ENCODE measurements at places on chromosomes 6 and 20.

- no peak for DNase-seq
Measured at GRCh38 chr6:12081771-12082170, 69.7 kb downstream of the HIVEP1 start.

DNA sequence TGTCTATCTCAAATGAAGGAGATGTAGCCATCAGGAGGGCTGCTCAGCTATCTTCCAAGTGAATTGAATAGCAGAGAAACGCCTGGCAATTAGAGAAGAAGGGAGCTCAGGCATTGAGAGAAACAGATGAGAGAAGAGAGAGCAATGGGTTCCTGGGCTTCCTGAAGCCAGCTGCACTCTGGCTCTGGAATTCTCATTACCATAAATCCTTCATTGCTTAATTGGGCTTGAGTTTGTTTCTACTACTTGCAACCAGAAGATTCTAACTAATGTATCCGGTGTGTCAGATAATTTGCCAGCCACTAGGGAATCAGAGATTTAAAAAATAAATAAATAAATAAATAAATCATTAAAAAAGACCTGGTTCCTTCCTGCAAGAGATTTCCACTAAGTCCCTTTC, 25.0 kb upstream of the CDKAL1 start:
- DNase-seq: no peak

DNA sequence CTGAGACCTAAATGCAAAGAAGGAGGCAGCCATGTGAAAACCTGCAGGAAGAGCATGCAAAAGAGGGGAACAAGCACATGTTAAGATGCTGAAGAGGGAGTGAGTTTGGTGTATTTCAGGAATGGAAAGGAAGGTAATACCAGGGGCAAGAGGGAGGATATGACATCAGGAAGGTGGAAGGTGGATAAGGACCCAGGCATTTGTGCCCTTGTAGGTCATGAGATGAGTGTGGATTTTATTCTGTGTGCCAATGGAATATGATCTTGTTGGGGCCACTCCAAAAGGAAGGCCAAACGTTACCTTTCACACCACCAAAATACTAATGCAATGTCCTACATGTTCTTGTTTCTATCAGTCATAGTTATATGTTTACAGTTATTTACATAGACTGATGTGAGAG, 17.2 kb upstream of the DOK5 start:
- DNase-seq: no peak

DNA sequence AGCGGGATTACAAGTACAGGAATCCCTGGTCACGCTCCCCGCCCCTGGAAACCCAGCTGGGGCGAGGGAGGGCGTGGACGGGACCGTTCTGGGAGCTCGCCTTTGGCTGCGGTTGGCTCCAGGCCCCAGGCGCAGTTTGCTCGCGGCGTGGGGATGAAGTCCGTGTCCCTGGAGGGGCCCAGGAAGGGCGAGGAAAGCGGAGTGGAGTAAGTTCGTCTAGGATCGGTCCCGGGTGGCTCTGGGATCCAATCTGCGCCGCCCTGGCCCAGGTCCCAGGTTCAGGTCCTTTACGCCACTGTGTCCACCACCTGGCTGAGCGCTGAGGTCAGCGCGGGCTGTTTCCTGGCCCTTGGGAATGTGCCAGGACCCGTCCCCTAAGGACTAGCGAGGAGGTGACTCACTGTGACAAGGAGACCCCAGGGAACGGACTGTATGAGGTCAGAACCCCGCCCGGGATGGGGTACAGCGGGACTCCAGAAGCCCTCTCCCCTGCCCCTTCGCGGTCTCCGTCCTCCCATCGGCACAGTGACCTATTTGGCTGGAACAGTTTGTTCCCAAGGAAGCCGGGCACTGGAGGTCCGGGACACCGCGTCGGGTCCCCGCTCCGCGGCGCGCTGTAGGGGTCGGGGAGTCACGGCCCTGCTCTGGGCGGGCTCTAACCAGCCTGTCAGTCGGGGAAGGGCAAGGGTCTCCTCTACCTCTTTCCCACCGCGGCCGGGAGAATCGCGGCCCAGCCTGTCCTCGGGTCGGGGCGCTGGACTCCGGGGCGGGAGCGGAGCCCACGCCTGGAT, 724 bp downstream of the CDKN1A start:
- no peak for DNase-seq

DNA sequence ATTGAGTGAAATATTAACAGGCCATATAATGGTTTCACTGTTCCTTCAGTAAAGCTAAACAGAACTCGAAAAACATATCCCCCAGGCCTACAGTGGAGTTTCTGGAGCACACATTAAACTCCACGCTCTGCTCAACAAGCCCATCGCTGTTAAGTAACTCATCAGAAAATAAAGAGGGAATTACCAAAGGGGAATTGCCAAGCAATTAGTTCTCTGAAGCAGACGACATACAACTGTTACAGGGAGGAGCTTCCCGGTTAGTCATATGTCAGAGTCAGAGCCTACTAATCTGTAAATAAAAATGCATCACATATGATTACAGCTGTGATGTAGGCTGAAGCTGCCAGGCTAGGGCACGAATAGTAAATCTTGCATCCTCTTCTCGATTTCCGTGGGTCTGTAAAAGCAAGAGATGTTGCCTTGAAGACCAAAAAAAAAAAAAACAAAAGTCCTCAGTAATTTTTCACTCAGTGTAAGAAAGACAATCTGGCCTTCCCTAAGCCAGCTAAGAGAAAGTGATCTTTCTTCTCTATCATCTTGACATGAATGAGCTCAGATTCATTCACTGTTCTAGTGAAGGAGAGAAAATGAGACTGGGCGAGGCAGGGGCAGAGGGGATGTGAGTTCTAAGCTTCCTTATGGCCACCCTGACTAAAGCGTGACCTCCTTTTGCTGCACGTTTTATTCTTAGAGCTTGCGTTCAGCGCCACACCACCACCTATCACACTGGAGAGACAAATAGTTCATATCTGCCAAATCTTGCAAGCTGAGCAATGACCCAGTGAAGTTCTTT, 13.8 kb downstream of the ATXN1 start:
- no peak for DNase-seq

- no peak for DNase-seq
Measured at GRCh38 chr20:15077733-15078250, 740.4 kb upstream of the FLRT3 start.

GRCh38 chr6:6616656-6617055, 28.1 kb downstream of the LY86 start:
- DNase-seq: no peak

DNA sequence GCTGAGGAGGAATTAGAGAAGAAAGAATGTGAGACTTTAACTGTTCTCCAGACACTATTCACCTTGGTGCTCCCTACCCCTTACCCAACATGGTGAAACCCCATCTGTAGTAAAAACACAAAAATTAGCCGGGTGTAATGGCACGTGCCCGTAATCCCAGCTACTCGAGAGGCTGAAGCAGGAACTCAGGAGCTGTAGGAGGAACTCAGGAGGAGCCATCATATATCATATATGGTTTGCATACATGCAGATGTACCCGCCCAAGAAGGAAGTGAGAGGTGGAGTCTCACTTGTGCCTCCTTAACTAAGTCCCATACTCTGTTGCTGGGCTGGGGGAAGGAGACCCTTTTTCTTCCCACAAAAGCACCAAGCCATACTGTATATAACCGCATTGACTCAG, 35.5 kb upstream of the ME1 start:
- no peak for DNase-seq

DNA sequence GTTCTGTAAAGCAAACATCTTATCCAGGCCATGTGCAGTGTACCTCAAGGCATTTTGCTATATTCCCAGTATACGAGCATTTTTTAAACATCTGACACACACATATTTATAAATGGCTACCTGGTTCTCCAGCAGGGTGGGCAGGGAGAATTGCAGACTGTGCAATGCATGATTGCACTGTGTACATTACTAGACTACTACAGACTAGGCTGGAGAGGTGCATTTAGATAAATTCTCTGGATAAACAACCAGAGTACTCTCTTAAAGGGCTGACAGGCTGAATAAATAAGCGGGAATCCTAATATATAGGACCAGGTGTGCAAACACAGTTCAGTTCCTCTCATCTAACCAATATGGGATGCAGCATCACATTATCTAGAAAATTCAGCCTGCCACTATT, 428.3 kb upstream of the ARID1B start:
- DNase-seq: no peak

- DNase-seq: no peak
Measured at GRCh38 chr6:96301781-96302180, 219.8 kb upstream of the UFL1 start.

DNA sequence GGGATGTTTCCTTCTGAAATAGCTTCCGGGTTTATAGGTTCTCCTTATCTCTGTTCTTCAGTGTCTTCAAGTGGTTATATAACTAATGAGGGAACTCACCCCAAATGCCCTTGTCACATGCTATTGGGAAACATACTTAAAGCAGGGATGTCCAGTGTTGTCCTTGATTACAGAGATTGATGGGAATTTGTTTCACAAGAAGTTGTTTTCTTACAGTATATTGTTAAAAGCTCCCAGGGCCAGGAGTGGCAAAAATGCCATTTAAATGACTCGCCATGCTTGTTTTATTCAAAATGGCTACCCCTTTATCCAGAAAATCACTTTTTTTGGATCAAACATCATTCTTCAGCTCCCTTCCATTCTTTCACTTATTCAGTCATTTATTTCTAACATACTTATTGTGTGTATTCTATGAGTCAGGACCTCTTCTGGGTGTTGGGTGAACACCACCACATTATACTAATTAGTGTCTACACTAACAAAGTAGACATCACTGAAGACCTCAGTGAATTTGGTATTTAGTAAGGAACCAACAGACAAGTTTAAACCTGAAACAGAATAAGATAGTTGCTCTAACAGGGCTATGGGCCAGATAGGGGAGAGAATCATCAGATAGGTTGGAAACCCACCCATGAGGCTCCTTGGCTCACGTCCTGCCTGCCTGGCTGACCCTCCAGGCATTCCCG, 791.1 kb downstream of the MAFB start:
- no peak for DNase-seq

DNA sequence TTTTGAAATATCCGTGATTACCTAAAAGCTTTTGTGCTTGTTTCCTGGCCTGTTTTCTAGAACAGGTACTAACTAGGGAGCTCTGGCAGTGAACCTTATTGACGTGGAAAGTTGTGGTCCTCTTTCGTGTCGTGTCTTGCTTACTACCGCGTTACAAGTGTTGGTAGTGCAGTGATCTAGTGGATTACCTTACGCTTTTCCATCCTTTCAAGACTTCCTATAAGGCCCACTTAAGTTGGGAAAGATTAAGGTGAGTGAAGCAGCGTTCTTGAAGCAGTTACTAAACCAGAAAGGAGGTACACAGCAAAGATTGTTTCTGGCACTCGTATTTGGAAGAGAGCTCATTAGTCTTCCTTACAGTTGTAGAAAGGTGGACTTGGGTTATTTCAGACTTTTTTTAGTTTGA, 1.9 kb downstream of the PNRC1 start:
- DNase-seq: no peak

DNA sequence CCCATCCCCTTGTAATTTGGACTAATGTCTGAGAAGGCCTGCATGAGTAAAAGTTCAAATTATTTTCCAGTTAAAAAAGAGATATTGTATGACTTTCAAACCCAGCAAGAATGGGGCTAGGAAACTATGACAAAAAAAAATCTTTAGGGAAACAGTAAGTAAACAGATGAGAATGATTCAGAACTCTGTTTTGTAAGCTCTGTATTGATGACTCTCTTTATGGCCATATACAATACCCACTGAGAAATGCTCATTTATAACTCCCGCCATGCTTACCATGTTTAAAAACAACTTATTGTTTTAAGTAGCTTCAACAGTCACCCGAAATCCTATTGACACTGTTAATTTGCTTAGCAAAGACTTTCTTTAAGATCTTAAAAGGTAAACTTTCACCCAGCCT, 17.2 kb upstream of the PCK1 start:
- no peak for DNase-seq

GRCh38 chr20:50993876-50994275, 29.0 kb downstream of the KCNG1 start:
- no peak for DNase-seq

- no peak for DNase-seq
Measured at GRCh38 chr20:4111440-4112411, 96.4 kb upstream of the RNF24 start.

- DNase-seq: peak; percentile 50
Measured at GRCh38 chr6:53244958-53245357, 96.3 kb upstream of the GCM1 start.

GRCh38 chr20:59006864-59007664, at the start of gene CTSZ:
Gene CTSZ, minus strand, starts transcription at chr20:59007254. Its CDS starts 126 bp downstream, at chr20:59007128.
- DNase-seq: peak; percentile 83

DNA sequence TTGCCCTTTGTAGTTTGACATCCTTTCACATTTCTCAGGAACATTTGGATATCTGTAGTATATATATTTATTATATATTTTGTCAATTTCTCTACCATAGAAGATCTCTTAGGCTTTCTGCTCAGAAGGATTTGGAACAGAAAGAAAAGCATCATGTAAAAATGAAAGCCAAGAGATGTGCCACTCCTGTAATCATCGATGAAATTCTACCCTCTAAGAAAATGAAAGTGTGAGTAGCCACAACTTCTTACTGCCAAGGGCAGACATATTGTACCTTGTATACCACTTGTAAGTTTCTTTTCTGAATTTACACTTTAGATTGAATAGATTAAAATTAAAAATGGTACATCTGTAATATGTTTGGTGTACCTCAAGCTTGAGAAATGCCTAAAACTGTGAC, 31.2 kb downstream of the TPX2 start:
- no peak for DNase-seq

DNA sequence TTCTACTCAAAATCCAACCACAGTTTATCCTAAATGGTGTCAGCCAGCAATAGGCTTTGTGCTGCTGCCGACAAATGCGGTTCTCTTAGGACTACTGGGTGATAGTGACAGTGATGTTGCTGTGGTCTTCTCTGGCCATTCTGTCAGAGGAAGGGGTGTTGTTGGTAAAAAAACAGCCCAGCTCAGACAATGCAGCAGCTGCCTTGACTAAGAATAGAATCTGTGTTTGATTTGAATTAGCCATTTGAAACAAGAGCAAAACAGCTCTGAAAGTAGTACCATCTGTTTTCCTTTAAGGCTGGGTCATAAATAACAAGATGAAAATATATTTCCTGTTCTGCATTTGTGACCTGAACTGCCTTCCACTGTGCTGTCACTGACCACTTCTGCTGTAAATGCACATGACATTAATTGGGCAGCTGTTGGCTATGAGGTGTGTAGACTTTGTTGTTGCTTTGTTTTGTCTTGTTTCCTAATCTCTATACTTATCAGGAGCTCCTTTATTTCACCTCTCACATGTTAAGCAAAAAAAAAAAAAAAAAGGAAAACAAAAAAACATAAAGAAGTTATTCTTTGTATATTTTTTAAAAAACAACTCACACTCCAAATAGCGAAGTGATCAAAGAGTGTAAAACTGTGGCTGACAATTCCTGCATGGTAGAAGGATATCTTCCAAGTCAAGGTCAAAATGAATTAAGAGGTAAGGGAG, 497.8 kb upstream of the ARID1B start:
- no peak for DNase-seq

- no peak for DNase-seq
Measured at GRCh38 chr6:42320762-42321161, 103.1 kb upstream of the MRPS10 start.

- peak; percentile 77 for DNase-seq
Measured at GRCh38 chr6:11277275-11278206, 45.1 kb upstream of the NEDD9 start.

DNA sequence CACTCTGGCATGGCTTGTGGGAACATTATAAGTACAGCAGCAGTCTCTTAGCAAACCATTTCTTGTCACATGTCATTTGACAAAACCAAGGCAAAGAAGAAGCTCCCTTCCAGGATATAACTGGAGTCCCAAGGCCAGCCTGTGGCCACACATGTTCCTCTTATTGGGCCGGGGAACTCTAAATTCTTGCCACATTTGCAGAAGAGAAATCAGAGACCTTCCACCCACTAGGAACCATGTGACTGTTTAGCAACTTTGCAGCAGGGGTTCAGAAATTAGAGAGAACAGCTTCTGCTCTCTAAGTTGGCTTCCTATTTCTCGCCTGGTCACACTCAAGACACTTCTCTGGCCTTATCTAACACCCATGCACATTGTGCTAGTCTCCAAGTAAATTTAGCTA, 20.4 kb upstream of the MEP1A start:
- DNase-seq: peak; percentile 13
